ENCODE measurements at places on chromosomes 5 and 9.
A peak's percentile ranks its signal among the peaks of the same experiment; 100 is the strongest.

DNA sequence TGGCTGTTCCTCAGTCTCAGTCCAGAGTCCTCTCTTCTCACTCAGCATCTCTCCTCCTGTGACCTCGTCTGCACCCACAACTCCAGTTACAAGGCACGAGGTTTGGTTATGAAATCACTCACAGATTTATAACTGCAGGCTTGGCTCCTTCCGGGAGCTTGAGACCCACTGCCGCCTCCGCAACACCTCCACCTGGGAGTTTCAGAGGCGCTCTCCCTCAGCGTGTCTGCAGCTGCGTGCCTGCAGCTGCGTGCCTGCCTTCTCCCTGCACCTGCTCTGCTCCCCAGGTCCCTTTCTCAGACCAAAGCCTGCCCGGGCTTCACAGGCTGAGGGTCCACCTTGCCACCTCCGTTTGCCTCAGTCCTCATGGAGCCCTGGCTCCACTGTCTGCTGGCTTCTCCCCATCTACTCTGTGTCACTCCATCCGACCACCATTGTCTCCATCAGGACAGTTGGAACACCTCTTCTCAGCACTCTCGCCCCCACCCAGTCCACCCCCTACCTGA is 51.5 kb downstream of the HRH2 start:
- DNase-seq = no peak

DNA sequence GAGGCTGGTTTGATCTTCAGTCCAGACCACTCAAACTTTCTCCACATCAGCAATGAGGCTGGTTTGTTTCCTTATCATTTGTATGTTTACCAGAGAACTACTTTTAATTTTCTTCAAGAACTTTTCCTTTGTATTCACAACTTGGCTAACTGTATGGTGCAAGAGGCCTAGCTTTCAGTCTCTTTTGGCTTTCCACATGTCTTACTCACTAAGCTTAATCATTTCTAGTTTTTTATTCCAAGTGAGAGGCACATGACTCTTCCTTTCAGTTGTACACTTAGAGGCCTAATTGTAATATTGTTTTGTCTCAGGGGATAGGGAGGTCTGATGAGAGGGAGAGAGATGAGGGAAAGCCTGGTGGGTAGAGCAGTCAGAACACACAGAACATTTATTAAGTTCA is 554.0 kb upstream of the ARRDC3 start:
- DNase-seq = no peak

GRCh38 chr5:74617202-74617601 is 23.3 kb downstream of the ENC1 start:
- DNase-seq = no peak

- DNase-seq = peak; percentile 80
Measured at GRCh38 chr5:147310059-147310704, 75.4 kb downstream of the STK32A start.

DNA sequence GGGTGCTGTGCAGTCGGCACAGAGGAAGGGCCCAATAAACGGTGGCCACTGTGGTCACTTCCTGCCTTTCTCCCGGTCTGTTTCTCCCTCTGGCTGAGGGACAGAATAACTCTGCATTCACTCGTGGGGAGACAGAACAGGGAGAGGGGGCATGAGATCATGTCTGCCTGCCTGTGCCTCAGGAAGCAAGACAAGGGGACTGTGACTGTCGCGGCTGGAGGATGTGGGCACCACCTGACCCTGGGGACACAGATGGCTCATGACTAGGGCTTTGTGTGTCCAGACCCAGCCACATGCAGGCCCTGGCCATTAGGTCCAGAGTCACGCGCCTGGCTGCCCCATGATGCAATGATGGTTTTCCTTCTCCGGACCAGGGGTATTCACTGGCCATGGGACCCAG is 5.8 kb downstream of the TRUB2 start:
- no peak for DNase-seq

- no peak for DNase-seq
Measured at GRCh38 chr5:139636207-139636792, 11.8 kb upstream of the CXXC5 start.

DNA sequence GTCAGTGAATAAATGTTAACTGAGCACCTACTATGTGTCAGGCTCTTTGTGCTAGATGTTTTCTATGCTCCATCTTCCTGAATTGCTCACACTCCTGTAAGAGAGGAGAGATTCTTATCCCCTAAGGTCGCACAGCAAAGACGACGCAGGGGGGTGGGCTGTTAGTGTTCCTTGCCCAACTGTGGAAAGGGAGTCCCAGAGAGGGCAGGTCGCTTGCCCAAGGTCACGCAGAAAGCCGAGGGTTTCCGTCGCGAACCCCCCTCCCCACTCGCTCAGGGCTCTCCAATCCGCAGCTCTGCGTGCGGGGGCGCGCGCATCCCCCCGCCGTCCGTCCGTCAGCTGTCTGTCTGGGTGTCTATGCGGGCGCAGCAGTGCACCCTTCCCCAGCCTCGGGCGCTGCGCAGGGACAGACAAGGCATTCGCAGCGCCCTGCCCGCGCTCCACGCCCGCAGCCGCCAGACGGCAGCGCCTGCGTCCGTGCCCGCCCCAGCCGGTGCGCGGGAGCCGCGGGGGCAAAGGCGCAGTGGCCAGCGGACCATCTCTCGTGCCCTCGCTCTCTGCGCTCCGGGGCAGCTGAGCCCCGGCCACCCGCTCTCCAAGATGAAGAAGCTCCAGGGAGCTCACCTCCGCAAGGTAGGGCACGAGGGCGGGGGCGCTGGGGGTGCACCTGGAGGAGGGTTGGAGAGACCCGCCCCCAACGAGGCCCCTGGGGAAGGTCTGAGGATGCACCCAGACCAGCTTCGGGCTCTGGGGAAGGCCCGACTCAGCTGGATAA is at the start of gene SLC6A7:
Gene SLC6A7 (plus strand): TSS at position 335 of the 775 bp plus-strand sequence. CDS start 266 bp downstream, at position 601.
- DNase-seq = no peak

DNA sequence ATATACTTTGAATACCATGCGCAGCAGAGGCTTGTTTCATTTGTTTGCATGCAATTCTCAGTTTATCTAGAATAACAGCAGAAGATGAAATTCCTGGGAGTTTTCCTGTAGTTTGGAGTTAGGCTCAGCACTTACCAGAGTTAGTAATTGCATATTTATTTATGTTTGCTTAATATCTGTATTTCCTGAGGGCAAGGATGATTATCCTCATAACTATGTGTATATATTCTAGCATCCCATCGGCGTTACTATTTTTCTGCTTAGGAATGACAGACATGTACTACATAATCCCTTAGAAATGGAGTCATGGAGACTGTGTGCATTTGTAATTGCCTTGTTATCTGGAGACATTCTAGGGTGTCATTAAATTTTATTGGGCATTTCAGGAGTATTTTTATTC is 1184.8 kb downstream of the DTWD2 start:
- no peak for DNase-seq

DNA sequence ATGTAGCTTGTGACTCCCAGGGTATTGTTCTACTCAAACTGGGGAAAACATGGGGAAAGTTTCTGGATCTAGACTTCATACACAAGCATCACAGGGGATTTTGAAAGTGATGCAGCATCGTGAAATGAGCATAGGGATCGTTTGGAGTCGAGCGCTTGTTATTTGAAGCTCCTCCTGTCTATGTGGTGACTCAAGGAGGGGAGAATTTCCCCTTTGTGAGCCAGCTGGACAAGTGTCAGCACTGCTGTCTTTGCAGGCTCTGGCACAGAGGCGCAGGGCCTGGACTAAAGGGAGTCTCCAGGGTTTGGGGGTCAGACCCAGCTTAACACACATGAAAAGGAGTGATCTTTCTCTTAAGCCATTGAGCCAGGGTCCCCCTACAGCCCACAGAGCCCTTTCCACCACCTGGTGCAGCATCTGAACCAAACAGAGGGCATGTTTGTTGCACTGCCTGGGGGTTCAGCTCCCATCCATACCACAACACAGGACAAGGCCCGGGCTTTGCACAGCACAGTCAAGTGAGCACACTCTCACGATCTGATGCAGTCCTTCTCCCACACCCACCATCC is 51.0 kb downstream of the IRF1 start:
- DNase-seq = no peak

All from NCI-H460 (cell line).